ENCODE measurements at places on chromosomes 13 and 19.

DNA sequence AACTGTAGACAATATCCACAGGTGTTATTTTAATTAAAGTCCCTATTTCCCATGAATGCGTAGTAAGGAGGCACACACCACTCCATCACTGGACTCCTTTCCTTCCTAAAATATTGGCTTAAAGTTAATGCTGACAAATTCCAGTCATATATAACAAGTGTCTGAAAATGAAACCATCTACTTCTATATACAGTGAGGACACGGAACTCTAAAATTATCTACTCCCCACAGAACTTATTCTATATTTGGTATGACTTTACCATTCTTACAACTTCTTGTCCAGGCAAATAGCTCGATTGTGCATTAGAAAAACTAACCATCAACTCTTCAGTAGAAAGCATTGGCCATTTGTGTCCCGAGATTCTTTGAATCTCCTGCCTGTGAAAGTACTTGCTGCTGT lies 1560.2 kb downstream of the EFNB2 start:
- H3K27me3 ChIP-seq = no peaks in the 10 kb centered on the region
- H3K27ac ChIP-seq = no peak overlapping the region
- no peaks in the 10 kb centered on the region for H3K4me1 ChIP-seq
- DNase-seq = no peak
- H3K36me3 ChIP-seq = no peaks in the 10 kb centered on the region

DNA sequence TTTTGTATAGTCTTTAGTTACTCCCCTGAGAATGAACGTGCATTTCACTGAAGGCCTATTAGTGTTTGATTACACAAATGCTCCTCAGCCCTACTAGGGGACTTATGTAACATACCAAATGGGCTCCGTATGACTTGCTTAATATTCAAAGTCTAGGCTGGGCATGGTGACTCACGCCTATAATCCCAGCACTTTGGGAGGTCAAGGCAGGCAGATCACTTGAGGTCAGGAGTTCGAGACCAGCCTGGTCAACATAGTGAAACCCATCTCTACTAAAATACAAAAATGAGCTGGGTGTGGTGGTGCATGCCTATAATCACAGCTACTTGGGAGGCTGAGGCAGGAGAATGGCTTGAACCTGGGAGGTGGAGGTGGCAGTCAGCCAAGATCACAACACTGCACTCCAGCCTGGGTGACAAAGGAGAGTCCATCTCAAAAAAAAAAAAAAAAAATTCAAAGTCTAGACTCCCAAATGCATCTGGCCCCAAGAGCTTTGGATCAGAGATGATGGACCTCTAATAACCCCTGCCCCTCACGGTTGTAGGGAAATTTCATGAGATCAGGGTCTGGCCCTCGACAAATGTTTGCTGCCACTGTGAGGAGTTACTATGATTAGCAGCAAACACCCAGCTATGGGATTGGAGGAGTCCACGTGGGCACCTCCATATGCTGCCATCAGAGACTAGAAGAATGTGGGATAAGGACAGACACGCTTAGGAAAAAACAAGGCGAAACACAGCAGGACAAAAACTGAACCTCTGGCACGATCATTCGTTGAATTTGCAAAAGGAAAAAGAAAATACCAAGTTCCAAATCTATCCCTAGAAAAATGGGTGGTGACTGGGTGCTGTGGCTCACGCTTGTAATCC lies 4.6 kb downstream of the FBXO17 start:
- H3K27me3 ChIP-seq = no peaks in the 10 kb centered on the region
- no peak overlapping the region for H3K27ac ChIP-seq
- H3K36me3 ChIP-seq = no peaks in the 10 kb centered on the region
- H3K4me3 ChIP-seq = no peak overlapping the region
- DNase-seq = no peak

- H3K27me3 ChIP-seq = no peaks in the 10 kb centered on the region
- no peak overlapping the region for H3K27ac ChIP-seq
- H3K36me3 ChIP-seq = peaks cover 12% of the 10 kb centered on the region
- H3K4me3 ChIP-seq = no peak overlapping the region
- no peak for DNase-seq
- H3K4me1 ChIP-seq = no peaks in the 10 kb centered on the region
Measured at GRCh38 chr19:34418300-34418699, 9.9 kb upstream of the UBA2 start.

- no peaks in the 10 kb centered on the region for H3K27me3 ChIP-seq
- peaks cover 11% of the 10 kb centered on the region for H3K36me3 ChIP-seq
- no peak overlapping the region for H3K4me3 ChIP-seq
- DNase-seq = peak; percentile 56
Measured at GRCh38 chr13:43077906-43078305, 54.5 kb downstream of the DNAJC15 start.

DNA sequence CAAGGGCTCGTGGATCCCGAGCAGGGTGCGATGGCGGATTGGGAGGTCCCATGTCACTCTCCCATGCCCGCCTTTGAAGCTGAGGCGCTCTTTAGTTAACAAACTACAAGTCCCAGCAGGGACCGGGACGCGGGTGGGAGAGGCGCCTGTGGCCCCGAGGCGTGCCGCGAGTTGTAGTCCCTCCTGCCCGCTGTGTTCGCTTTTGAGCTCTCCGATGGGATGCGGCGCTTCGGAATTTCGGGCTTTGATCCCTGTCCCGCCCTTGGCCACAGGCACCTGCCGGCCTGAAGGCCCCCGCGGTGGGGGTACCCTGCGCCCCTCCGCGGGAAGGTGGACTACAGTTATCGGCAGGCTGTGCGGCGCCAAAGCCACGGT lies 11.0 kb downstream of the CYTH2 start:
- H3K27me3 ChIP-seq = no peaks in the 10 kb centered on the region
- no peak overlapping the region for H3K4me3 ChIP-seq
- H3K4me1 ChIP-seq = no peaks in the 10 kb centered on the region
- H3K36me3 ChIP-seq = no peaks in the 10 kb centered on the region
- H3K27ac ChIP-seq = no peak overlapping the region
- DNase-seq = no peak

Measured in neural progenitor cell (in vitro differentiated cells).